NCI-H187 (cell line): ENCODE measurements at places on chromosomes 4 and X.

- DNase-seq, result no peak
These were observed 316.6 kb upstream of the BOD1L1 start for GRCh38 chr4:13944095-13944511.

GRCh38 chr4:19947349-19947748 lies 304.4 kb upstream of the SLIT2 start:
- DNase-seq, result no peak

- DNase-seq, result no peak
These were observed 19.9 kb downstream of the ANK2 start for GRCh38 chr4:113069212-113069892.

DNA sequence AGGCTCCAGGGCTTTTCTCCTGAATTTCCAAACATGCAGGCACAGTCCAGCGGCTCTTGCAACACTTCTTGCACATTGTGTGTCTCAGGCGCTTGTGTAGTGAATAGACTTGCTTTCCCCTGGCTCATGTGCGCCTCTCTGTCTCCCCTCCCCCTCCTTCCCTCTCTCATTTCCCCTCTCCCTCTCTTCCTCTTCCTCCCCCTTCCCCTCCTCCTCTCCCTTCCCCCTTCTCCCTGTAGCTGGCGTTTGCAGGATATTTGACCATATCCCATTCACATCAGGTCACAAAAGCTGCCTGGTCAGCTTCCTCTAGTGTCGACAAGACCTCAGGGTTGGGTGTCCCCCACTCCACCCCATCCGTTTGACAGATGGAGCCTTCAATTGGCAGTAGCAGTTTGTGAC lies 2.4 kb downstream of the CHST7 start:
- no peak for DNase-seq

- DNase-seq, result no peak
These were observed 221.8 kb downstream of the KIT start for GRCh38 chr4:54879576-54879975.

- no peak for DNase-seq
These were observed 141.1 kb upstream of the KIT start for GRCh38 chr4:54516556-54517215.

GRCh38 chr4:61094854-61095598 lies 105.1 kb upstream of the ADGRL3 start:
- no peak for DNase-seq

DNA sequence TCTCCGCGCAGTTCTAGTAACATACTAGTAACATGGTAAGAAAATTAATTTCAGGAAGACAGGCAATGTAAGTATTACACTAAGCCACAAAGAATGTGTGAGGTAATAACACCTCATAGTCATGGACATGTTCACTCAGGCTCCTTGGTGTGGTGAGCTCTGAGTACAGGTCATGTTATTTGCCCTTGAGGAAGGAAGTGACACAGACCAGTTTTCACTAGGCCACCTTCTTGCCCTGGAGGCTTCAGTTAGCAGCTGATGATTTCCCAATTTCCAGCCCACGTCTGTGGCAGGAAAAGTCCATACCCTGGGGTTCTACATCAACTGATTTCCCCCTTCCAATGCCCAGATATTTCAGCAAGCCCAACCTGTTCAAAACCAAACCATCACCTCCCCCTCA lies 6.7 kb downstream of the APOO start:
- DNase-seq, result no peak

DNA sequence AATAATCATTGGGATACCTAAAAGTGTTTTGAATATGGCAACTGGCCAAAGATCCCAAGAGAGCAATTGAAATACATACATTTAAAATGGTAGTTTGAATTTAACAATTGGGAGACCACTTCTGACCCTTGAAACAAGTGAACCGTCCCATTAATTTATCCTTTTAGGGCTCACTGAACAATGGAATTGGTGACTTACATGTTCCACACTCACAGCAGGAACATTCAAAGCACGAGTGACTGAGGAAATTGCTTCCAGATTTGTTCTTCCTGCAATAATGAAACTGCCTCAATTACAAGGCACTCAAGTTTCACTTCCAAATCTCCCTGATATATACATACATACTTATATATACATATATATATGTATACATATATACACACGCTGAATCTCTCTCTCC lies 20.6 kb downstream of the SLC39A8 start:
- DNase-seq, result no peak

DNA sequence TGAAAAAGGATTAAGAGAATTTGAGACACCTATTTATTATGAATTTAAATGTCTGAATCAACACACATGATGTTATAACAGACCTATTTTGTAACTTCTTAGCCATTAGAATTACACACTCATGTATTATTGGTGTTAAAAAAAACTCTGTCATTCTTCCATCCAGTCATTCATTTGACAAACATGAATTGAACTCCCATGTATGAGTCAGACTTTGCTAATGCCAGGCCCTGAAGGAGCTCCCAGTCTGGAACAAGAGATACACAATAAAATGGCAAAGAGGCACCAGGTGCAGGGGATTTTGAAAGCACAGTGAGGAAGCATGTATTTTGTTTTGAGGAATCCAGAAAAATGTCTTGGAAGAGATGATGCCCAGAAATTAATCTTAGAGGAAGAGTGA lies 87.7 kb upstream of the EFHC2 start:
- DNase-seq, result no peak

GRCh38 chr4:144644368-144645101 lies 1.4 kb upstream of the HHIP start:
- DNase-seq, result no peak

GRCh38 chr4:68359508-68359907 lies 9.6 kb upstream of the YTHDC1 start:
- DNase-seq, result no peak

DNA sequence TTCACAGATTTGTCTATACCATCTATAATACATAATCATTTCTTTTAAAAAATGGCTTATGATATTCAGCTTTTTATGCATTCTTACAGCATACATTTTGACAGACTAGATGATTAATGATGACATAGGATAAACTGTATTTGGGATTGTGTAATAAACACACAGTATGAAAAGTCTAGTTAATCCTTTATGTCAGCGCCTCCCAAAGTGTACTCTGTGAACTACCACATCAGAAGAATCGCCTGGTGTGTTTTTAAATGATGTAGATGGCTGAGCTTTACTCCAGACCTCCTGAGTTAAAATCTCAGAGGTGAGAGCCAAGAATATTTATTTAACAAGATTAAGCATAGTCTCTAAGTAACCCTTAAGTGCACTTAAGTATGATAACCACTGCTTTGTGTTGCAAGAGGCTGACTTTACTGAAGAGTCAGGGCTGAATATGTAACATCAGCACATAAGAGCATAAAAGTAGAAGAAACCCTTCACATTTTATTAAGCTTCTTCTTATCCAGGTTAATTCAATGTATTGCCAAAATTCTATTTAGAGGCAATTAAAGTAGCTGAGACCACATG lies 104.2 kb downstream of the ANK2 start:
- DNase-seq, result peak; percentile 41
